ENCODE measurements at places on chromosomes 1 and 21.

GRCh38 chr1:61395146-61395800 is 312.9 kb downstream of the NFIA start:
- DNase-seq: no peak

DNA sequence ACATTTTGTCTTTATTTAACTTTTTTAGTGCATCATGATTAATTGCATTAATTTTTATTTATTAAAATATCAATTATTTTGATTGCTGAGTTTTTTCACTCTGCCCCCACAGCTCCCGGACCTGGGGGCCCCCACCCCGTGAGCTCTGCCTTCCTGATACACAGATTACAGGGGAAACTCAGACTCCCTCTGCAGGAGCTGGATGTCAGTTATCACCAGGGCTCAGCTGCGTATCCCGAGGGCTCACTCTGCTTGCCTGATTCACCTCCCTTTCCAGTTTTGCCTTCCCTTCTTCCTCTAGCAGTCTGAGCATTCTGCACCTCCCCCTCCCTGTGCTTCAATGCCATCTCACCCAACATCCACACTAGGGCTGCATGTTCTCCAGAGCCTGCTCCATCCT is 98.2 kb downstream of the ATP1A1 start:
- no peak for DNase-seq

DNA sequence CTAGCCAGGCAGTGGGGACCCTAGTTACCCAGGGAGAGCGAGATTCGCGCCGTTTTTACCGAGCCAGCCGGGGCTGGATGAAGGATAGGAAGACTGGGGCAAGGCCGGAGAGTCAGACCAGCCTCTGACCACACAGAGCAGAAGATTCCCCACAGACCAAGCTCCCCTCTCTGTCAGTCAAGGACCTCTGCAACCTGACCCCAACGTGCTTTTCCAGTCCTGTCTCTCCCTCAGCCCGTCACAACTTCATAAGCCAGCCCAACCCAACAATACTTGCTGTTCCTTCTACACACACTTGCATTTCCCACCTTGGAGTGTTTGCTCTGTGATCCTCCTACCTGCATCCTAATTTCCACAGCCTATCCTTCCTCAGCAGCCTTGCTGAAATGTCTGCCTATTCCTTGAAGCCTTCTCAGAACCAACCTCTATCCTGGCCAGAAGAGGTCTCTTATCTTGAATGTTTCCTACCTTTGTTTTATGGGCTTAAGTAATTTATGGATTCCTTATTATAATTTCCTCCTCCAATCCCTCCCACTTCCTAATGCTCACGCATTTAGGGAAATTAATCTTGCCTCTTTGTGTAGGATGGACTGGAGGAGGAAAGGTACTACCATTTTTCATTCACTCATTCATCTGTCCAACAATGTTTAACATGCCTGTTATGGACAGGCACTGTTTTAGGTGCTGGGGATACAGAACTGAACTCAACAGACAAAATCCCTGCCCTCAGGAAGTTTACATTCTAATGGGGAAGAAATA is at the start of gene GSTM3:
Gene GSTM3, minus strand, starts transcription at position 424 of the 759 bp plus-strand sequence. CDS start 751 bp downstream, outside the sequence.
- DNase-seq: no peak

DNA sequence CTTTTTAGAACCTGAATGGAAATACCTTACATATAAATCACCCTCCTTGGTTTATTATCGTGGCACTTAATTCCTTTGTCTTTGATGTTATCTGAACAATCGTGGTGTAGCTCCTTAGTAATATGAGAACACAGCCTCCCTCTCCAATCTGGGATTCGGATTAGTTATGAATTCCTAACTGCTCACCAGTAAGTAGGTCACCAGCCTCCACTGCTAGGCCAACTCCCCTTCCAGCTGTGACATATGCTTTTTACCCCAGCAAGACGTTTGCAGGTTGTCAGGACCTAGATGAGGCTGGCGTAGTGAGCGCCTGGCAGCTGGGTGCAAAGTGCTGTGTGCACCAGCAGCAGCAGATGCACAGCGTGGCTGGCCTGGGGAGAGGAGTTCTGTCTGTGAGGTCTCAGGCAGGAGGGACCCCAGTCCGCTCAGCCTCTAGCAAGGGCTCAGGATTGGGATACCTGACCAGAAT is 38.2 kb downstream of the NTPCR start:
- DNase-seq: no peak

GRCh38 chr1:184387476-184388318 is 868 bp downstream of the C1orf21 start:
- peak; percentile 16 for DNase-seq

DNA sequence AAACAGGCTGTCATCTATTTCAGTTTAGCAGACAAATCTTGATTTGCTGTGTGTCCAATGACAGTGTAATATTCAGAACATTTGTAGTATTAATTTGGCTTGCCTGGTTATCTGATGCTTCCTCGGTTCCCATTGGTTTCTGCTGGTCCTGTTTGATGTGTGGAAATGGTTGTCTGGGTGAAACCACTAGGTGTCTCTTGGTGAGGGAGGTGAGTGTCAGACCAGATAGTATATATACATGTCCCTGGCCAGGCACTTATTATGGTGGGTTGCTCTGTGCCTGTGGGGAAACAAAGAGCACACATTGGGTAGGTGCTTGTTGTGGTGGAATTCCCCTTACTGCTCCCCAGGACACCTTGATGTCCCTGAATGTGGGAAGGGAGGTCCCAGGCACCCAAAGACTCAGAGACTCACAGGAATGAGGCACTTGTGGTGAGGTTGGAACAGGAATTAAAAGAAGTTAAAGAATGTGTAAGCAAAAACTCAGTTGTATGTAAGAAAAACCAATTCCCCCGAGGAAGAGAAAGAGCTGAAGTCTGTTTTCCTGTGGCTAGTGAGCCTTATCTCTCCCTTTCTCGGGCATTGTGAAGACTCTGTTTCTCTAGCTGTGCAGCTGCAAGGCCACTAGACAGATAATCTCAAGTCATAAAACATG is 1519.1 kb downstream of the BRINP3 start:
- no peak for DNase-seq

DNA sequence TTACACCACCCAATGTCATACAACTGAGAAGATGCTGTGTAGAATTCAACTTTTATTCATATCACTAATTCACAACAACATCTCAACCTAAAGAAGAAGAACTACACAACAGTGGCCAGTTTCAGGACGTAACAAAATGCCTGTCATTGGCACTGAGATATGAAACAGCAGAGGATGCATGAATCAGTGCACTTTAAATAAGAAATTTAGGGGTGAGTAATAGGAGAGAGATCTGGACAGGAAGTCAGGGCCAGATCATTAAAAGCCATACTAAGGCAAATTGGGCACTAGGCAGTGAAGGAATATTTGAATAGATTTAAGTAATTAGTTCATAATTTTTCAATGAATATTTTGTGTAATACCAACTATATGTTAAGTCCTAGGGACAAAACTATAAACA is 510.5 kb downstream of the PLPP3 start:
- no peak for DNase-seq

Data from stimulated activated CD4-positive, alpha-beta T cell treated with anti-CD3 and anti-CD28 coated beads, Interleukin-4, amount 100 ng/mL, for 24 hours (primary cell).